ENCODE measurements at places on chromosomes 12 and 14.

GRCh38 chr14:99581374-99581773 is 22.6 kb downstream of the CCDC85C start:
- no peak for DNase-seq

DNA sequence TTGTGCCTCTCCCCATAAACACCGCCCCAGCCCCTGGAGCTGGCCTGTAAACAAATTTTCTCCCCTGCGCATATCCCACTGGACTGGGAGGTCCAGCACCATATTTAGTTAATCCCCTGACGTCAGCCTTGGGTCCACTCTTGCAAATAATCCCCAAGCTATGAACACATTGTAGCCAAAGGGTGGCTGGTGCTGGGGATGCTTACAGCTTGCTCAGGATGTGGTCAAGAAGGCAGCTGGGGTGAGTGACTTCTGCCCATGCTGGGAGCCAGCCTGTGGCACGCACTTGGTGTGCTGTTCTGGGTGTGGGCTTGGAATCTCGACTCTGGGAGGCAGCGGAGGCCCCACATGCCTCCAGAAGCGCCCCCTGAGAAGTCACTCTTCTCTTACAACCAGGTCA is 32.1 kb downstream of the CMKLR1 start:
- no peak for DNase-seq

GRCh38 chr12:132460571-132460970 is 29.4 kb upstream of the FBRSL1 start:
- DNase-seq: no peak

DNA sequence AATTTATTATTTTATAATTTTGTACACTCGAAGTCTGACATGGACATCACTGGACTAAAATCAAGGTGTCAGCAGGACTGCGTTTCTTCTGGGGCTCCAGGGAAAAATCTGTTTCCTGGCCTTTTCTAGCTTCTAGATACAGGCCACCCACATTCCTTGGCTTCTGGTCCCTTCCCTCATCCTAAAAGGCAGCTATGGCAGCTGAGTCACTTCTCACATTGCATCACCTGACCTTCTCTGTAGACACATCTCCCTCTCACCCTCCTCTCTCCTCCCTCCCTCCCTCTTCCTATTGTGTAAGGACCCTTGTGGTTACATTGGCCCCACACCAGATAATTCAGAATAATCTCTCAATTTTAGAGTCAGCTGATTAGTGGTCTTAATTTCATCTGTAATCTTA is 92.4 kb downstream of the RPS6KA5 start:
- no peak for DNase-seq

DNA sequence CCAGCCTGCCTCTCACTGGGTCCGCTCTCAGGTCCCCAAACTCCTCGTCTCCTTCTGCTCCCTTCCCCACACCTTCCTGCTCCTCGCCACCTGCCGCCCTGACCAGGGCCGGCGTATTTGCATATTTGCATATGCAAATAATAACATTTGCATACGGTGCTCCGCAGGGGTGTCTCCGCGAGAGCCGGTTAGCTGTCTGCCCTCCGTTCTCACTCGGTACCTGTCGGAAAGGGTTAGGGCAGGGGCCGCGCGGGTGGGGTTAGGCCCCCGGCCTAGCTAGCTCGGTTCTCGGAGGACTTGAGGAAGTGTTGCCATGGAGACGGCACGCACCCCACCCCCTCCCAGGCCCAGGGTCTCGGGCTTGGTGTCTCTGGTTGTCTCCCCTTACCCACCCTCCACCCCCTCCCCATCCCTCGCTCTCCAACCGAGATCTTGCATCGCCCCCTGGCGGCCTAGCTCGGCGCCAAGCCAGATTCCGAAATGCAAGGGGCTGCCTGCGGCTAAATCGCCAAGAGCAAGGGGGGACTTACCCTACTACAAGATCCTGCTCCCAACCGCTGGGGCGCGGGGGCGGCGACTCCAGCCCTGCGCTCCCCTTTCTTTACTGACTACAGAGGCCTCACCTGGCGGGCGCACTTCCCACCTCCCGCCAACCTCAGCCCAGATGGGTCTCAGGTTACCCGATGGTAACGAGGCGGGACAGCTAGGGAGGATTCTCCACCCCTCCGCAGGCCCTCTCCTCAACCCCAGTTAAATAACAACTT is 8.1 kb downstream of the STAC3 start:
- DNase-seq: peak; percentile 78

All from left renal cortex interstitium (tissue), 4 donors.